ENCODE measurements at places on chromosomes 16 and 17.

- DNase-seq = no peak
Observed at GRCh38 chr16:12458591-12459358, 344.9 kb downstream of the CPPED1 start.

GRCh38 chr17:7846063-7846735 lies 8.7 kb upstream of the TMEM88 start:
- DNase-seq = no peak

- DNase-seq = peak; percentile 47
Observed at GRCh38 chr16:73057291-73058210, 9.6 kb upstream of the ZFHX3 start.

DNA sequence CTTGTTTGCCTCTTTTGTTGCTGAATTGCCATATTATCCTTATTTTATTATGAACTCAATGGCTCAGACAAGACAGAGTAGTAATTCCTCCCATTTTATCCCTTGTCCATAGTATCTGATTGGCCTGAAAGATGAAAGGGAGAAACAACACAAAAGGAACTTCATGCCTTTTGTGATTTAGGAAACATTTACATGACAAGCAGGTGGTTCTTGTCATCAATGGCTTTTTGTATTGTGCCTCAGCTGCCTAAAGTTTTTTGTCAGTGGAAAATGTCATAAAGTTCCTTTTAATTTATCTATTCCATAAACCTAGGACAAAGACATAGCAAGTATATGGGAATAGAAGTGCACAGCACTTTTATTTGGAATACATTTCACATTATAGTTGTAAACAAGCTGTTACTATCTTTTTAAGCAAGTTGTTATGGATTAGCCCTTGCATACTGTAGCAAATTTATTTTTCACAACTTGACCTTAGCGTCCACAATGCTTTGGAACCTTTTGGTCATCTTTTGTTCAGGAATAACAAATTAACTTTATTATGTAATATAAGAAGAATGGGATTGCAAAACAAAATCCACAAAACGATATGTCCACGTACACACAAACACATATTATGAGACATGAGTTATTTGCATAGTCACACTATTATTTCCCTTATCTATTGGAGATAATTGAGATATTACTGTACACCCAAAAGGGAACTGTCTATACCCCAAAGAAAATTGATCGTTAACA lies 12.4 kb upstream of the MPHOSPH6 start:
- peak; percentile 60 for DNase-seq

DNA sequence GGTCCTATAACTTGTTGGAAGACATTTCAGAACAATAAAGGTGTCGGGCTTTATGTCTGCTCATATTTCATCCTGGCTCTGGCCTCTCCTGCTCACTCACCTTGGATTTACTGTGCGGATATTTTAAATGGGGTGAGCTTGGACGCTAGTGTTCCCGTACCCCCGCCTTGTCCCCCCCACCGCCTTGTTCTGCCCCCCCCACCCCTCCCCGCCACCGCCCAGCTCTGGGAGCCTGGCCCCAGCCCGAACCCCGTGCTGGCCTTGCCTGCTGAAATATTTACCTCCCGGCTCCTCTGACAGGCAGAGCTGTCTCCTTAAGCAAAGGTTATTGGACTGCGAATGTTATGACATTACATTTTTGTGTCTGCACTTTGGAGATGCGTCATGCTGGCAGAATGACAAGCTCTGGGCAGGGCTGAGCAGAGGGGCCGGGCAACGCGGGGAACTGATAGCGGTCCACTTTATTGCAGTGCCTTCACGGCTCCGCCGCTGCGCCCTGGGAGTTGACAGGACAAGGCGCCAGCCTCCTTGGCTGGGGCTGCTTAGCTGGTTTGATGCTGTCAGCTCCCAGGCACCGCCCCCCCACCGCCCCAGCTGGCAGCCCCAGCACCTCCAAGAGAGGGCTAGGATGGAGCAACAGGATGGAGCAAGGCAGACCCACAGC lies 222.5 kb upstream of the GSE1 start:
- DNase-seq = peak; percentile 87

GRCh38 chr17:43530288-43531081 lies 15.7 kb downstream of the ETV4 start:
- DNase-seq = peak; percentile 92

DNA sequence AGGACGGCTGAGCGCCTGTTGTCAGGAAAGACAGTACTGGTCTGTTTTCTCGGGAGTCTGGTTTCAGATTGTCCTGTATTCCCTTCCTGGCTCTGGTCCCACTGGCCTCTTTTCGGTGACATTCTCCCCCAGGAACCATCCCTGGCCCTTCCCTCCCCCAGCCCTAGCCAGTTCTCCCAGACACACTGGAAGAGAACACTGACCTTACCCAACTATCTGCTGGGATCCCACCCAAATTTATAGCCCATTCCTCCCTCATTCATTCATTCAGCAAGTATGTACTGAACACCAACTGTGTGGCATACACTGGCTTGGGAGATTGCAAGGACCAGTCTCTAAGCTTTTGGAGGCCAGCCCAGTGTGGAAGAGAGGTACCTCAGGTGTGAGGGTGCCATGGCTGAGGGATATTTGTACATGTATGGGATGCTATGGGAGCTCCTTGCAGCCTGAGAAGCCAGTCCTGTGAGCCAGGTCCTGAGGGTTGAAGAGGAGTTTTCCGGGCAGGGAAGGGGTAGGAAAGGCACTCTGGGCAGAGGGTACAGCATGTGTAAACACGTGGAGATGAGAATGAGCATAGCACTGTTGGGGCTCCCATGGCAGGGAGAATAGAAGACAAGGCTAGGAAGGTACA lies 5.2 kb downstream of the RND2 start:
- DNase-seq = no peak

DNA sequence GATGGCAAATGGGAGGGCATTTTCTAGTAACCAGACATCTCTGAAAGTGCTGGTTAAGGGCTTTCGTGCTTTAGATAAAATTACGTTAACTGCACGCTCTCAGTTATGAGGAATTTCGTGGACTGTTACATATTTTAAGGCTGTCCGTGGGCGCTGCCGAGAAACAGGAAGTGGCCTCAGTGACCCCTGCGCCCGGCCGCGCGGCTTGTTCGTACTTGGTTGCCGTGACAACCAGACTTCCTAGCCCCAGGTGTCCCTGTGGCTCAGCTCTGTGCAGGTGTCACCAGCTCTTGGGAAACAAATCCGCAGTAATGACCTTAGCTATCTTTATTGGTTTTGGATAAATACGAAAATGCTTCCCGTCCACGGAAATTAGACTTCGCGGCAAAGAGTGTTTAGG lies 52.7 kb downstream of the LMF1 start:
- DNase-seq = peak; percentile 5

- no peak for DNase-seq
Observed at GRCh38 chr16:82405736-82406135, 221.0 kb upstream of the CDH13 start.

All from cardiac fibroblast (primary cell).